ENCODE measurements at places on chromosomes 6 and 20. TPM values are rescaled to one million over a fixed set of nuclear protein-coding genes. Genes with fewer than 3 reads are reported as not detected.

Gene FAM83C
- not detected for polyA plus RNA-seq

Gene SIRPD
- not detected for polyA plus RNA-seq

Gene COL9A3
- 11.9 TPM for polyA plus RNA-seq

Gene APOM
- 8.5 TPM for polyA plus RNA-seq

Gene HTR1E
- not detected for polyA plus RNA-seq

Gene KCNQ5
- polyA plus RNA-seq, result 6.9 TPM

Gene TRDN
- polyA plus RNA-seq, result not detected

Gene CLPSL2
- polyA plus RNA-seq, result not detected

Gene DLL1
- polyA plus RNA-seq, result 0.10 TPM

Gene PTPRK
- 10.2 TPM for polyA plus RNA-seq

Gene HEY2
- polyA plus RNA-seq, result 0.30 TPM

Gene FAM217A
- polyA plus RNA-seq, result not detected

Gene TAP1
- polyA plus RNA-seq, result 219 TPM

Gene LY6G5C
- 3.2 TPM for polyA plus RNA-seq

Gene RIPOR3
- 3.3 TPM for polyA plus RNA-seq

Gene UBE2J1
- polyA plus RNA-seq, result 193 TPM

Gene NKX2-4
- polyA plus RNA-seq, result not detected

Gene LINC00237
- polyA plus RNA-seq, result not detected

Gene LY86
- polyA plus RNA-seq, result 394 TPM

Gene DOK5
- polyA plus RNA-seq, result not detected
